ENCODE measurements at places on chromosomes 3 and 15.

GRCh38 chr15:81880314-81880713, 165.5 kb downstream of the MEX3B start:
- DNase-seq = no peak

- no peak for DNase-seq
Observed at GRCh38 chr3:184377882-184378445, at the start of gene THPO. Gene THPO, minus strand, starts transcription at chr3:184378207. Its CDS starts 1,948 bp downstream, at chr3:184376259.

GRCh38 chr3:105788593-105788992, 80.2 kb downstream of the CBLB start:
- DNase-seq = no peak

DNA sequence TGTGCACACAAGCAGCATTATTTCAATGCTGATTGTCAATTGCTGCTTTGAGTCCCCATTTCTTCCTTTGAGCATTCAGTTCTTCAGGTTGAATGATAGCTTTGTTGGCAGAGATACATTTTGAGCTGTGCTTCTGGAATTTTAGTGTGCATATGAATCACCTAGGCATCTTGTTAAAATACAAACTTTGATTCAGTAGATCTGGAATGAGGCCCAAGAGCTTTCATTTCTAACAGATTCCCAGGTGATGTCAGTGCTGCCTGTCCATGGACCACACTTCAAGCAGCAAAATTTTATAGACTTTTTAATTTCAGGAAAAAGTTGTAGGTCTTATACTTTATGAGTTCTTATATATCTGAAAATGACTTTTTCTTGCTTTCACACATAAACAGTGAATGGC, 131.1 kb downstream of the ADAMTSL3 start:
- DNase-seq = no peak

DNA sequence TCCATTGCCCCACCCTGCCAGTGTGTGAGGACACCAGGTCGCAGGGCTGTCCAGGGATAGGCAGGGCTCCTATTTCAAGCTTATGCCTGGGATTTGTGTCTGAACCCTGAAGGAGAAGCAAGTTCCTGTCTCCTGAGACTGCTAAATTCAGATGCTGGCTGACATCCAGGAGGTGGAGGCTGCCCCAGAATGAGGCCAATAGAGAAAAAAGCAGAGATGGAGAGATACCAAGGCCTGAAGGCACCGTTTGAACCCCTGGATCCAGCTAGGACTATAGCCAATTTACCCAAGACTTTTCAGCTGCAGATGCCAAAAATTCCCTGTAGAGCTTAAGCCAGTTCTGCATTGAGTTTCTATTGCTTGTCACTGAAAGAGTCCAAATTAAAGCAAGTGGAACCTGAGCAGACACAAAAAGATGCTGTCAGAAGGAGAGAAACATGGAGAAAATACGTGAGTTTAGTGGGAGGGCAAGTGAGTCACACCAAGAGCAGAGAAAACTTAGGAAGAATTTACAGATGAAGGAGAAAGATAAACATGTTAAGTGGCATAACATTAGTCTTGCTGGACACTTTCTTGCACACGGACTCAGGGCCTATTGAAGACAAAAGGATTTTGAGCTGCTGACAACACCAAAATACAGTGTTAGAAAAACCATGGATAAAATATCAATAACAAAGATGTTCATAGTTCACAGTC, 148.6 kb downstream of the CNTN3 start:
- DNase-seq = no peak

DNA sequence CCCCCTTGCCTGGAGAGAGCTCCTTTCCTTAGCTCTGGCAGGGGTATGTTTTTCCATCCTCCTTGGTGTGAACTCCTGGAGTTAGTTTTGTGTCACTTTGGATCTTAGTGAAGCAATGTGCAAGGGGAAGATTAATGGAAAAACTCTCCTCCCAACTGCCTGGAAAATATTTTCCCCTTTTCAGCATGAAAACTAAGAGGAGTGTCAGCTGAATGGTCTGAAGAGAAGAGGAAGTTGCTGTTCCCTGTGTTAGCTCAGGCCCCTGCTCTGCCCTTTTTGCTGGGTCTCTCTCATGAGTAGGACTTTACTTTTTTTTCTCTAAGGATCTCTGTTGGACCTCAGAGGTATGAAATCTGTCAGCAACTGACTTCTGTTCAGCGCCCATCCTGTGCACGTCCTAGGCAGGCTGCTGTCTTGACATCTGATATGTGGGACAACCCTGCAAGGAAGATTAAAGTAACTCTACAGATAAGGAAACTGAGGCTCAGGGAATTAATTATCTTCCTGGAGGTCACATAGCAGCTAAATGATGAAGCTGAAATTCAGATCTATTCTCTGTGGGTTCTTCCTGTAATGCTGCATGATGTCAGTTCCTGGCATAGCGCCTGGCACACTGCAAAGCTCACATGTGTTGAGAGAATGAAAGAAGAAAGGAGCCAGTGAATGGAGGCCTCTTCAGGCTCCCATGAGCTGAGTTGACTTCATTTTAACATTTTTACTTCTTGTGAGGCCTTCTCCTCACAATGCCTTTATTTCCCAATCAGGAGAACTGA, 109.7 kb upstream of the GALNT15 start:
- DNase-seq = no peak

- no peak for DNase-seq
Observed at GRCh38 chr3:178532476-178532875, 3.8 kb upstream of the KCNMB2 start.

DNA sequence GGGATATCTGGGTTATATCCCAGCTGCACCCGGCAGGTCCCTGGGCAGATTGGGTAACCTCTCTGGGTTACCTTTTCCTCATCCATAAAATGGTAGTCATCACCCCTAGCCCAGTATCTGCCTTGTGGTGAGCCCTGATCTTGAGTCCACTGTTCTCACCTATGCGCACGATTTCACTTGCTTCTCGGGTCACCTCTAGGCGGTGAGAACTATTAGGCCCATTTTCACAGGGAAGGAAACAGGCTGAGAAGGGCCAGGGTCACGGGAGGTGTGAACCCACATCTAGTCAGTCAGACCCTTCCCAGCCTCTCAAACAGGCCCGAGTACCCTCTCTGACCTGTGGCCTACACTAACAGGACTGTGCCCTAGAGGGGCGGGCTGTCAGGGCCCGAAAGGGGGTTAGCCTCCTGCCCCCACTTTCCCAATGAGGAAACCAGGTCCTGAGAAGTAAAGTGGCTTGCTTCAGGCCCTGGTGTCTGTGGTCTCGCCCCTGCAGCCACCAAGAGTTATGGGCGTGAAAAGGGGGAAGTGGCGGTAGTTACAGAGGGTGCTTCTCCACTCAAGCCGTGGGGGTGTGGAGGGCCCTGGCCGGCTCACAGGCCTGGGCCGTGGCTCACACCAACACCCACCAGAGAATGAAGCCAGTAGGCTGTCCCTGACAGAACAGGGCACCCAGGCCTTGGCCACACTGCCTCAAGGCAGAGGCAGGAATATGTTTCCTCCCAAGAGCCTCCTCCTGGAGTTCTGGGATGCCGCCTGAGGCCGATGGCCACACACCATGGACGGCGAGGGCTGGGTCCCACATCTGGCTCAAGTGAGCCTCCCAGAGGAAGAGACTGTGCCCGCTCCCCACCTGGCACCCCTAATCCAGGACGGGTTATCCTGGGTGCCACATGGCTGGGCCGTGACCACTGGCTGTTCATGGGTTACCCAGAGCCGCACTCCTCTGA, 19.5 kb downstream of the PSTPIP1 start:
- no peak for DNase-seq

- peak; percentile 23 for DNase-seq
Observed at GRCh38 chr3:88031642-88032077, 27.1 kb downstream of the CGGBP1 start.

DNA sequence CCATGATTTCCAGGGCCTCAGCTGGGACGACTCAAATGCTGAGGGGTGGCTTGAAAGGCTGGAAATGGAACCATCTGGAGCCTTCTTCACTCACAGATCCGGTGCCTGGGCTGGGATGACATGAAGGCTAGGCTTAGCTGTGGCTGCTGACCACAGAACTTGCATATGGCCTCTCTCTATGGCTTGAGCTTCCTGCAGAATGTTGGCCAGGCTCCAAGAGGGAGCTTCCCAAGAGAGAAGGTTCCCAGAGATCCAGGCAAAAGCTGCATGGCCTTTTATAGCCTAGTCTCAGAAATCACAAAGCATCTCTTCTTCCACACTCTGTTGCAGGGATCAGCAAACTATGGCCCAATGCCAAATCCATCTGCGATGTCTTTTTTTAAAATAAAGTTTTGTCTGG, 44.8 kb downstream of the GATM start:
- no peak for DNase-seq

DNA sequence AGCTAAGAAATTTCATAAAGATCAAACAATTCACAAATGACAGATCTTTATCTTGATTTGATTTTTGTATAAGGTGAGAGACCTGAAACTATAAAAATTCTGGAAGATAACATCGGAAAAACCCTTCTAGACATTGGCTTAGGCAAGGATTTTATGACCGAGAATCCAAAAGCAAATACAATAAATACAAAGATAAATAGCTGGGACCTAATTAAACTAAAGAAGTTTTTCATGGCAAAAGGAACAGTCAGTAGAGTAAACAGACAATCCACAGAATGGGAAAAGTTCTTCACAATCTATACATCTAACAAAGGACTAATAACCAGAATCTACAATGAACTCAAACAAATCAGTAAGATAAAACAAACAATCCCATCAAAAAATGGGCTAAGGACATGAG, 116.9 kb upstream of the BCHE start:
- DNase-seq = no peak

DNA sequence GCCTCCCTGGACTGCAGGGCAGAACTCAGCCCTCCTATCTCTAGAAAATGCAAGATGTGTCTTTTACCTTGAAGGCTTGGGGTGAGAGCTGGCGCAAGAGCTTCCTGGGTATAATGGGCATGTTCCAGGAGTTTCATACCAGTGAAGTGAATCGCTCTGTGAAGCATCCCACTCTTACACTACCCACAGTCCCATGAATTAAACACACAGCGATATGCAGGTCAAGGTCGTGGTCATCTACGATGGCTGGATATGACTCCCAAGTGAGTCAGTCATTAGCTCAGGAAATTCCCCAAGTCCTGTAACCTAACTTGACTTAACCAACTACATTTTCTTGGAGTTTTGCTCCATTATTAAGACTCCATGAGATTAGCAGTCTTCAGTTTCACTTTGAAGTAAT, 439.7 kb downstream of the NTRK3 start:
- no peak for DNase-seq

Data from NCI-H2107 (cell line).